GM12878 (cell line): ENCODE measurements at places on chromosomes 4 and X. TPM values are rescaled to one million over a fixed set of nuclear protein-coding genes. Genes with fewer than 3 reads are reported as not detected.

The RTL5 gene
- polyA plus RNA-seq: 0.08 TPM in 1 of 2 replicates, not detected in the other

The TRAPPC11 gene
- polyA plus RNA-seq: 17.4 and 20.0 TPM in 2 replicates

The MAGED4B gene
- polyA plus RNA-seq: 0.53 and 0.67 TPM in 2 replicates

The PTPN13 gene
- 25.1 and 30.5 TPM in 2 replicates for polyA plus RNA-seq

The IGFBP7 gene
- polyA plus RNA-seq: 1.3 and 1.4 TPM in 2 replicates

The NCAPG gene
- polyA plus RNA-seq: 80.6 and 83.0 TPM in 2 replicates

The ARSD gene
- 0.64 and 1.3 TPM in 2 replicates for polyA plus RNA-seq

The P2RY4 gene
- not detected in 2 replicates for polyA plus RNA-seq

The NDP gene
- polyA plus RNA-seq: not detected in 2 replicates

The SASH3 gene
- polyA plus RNA-seq: 148 and 155 TPM in 2 replicates

The CXCL5 gene
- not detected in 2 replicates for polyA plus RNA-seq

The TENT5D gene
- not detected in 2 replicates for polyA plus RNA-seq

The TBC1D8B gene
- polyA plus RNA-seq: 1.5 and 1.7 TPM in 2 replicates

The CDX4 gene
- not detected in 2 replicates for polyA plus RNA-seq

The IL21 gene
- polyA plus RNA-seq: not detected in 2 replicates

The MMAA gene
- polyA plus RNA-seq: 15.6 and 16.6 TPM in 2 replicates

The LRAT gene
- 0.07 TPM in 1 of 2 replicates, not detected in the other for polyA plus RNA-seq

The TMEM185A gene
- 16.8 and 20.5 TPM in 2 replicates for polyA plus RNA-seq

The ALPK1 gene
- 18.2 and 21.2 TPM in 2 replicates for polyA plus RNA-seq
